GM19239 (cell line): ENCODE measurements at places on chromosomes 12 and 14.

DNA sequence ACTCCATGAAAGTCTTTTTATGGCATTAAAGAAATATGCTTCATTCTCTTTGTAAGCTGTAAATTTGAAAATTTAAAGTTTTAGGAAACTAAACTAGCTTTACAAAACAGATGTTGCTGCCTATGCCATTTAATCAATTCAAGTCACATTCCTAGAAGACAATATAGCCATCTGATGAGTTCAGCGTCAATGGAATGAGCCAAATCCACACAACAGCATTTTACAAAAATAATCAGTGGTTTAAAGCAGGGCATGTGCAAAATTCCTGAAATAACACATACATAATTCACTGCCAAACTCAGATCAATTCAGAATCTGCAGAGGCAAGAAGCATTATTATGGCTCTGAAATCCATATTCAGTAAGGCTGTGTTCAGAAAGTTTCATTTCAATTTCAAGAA lies 75.6 kb downstream of the MED13L start:
- DNase-seq = no peak

- DNase-seq = no peak
Observed at GRCh38 chr14:76104802-76105355, 46.8 kb upstream of the GPATCH2L start.

GRCh38 chr12:92288561-92288960 lies 142.9 kb upstream of the BTG1 start:
- no peak for DNase-seq

DNA sequence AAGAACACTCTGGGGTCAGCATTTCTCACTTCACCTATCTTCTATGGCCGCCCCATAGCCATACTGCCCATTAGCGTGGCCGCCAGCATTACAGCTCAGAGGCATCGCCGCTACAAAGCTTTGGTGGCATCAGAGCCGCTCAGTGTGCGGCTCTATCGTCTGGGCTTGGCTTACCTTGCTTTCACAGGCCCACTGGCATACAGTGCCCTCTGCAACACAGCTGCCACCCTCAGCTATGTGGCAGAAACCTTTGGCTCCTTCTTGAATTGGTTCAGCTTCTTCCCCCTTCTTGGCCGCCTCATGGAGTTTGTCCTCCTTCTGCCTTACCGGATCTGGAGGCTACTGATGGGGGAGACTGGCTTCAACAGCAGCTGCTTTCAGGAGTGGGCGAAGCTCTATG lies 2.6 kb downstream of the DNAJC22 start:
- no peak for DNase-seq

GRCh38 chr14:65958664-65959562 lies 527.3 kb upstream of the CCDC196 start:
- DNase-seq = no peak

GRCh38 chr14:79246173-79246572 lies 965.1 kb downstream of the DIO2 start:
- no peak for DNase-seq

- DNase-seq = no peak
Observed at GRCh38 chr12:95318071-95318545, 100.5 kb downstream of the VEZT start.

DNA sequence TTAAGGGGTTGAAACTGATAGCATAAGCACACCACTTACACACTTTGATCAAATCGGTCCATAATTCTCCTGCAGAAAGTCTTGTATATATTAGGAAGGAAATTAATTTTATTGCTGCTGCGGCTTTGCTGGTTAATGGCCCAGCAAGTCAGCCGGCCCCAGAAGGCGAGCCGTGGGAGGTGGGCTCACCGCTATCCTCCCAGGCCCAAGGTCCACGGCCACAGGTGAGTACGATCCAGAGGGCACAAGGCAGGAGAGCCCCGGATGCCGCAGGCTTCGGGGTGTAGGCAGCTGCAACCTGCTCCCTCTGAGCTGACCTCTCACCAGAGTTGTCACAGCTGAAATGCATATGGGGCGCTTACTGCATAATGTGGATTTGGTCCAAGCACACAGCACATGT lies 165.7 kb downstream of the TBX5 start:
- DNase-seq = no peak

GRCh38 chr14:104528496-104528895 lies 51.1 kb upstream of the C14orf180 start:
- DNase-seq = no peak

GRCh38 chr14:105192866-105193731 lies 12.0 kb upstream of the NUDT14 start:
- no peak for DNase-seq

- DNase-seq = no peak
Observed at GRCh38 chr12:76863005-76863670, 15.7 kb downstream of the CSRP2 start.

DNA sequence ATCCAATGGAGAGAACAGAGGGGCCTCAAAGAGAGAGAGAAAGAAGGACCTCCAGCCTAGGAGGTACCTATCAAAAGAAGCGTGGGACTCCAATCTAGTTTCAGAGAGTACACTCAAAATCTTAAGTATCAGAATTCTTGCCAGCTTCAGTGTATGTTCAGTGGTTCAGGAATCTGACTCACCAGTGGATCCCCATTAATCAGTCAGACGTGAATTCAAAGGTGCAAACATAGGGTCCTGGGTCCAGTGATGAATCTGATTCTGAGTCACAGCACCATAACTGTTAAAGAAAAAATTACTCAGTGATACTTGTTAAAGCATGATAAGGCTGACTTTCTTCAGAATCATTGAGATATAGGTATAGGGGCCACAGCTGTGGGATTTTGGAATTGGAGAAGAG lies 33.2 kb downstream of the ETNK1 start:
- no peak for DNase-seq

GRCh38 chr12:79217306-79217705 lies 352.7 kb downstream of the SYT1 start:
- no peak for DNase-seq

GRCh38 chr12:87678453-87678852 lies 350.7 kb downstream of the C12orf50 start:
- DNase-seq = no peak

GRCh38 chr12:93415723-93416464 lies 25.9 kb downstream of the UBE2N start:
- DNase-seq = no peak

- DNase-seq = peak; percentile 93
Observed at GRCh38 chr12:546920-547845, 87.4 kb downstream of the B4GALNT3 start.

DNA sequence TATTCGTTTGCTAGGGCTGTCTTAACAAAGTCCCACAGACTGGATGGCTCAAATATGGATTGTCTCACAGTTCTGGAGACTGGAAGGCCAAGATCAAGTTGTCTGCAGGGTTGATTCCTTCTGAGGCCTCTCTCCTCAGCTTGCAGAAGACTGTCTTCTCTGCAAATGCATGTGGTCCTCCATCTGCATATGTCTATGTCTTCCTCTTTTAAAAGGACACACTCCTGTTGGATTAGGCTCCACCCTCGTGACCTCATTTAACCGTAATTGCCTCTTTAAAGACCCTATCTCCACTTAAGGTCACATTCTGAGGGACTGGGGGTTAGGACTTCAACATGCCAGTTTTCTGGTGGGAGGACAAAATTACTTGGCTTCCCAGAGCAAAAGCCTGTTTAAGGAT lies 123.3 kb downstream of the SLC38A6 start:
- DNase-seq = no peak

- no peak for DNase-seq
Observed at GRCh38 chr14:90846511-90846910, 30.3 kb upstream of the TTC7B start.

DNA sequence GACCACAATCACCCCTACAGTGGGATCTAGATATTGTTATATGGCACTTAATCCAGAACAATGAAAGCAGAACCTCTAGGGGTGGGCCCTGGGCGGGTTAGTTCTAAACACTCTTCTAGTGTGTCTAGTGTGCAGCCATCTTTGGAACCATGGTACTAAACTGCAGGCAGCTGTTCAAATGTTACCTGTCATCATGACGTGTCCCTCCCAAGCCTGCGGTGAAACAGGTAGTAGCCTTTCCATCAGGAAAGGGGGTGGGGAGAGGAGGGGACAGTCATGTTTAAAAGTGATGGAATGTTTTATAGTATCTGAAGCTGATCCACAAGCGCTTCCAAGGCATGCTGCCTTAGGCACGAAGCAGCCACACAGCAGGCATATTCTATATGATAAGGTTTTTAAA lies 122.6 kb upstream of the SLC35F4 start:
- no peak for DNase-seq

- DNase-seq = no peak
Observed at GRCh38 chr14:104746934-104747481, 5.9 kb upstream of the SIVA1 start.

DNA sequence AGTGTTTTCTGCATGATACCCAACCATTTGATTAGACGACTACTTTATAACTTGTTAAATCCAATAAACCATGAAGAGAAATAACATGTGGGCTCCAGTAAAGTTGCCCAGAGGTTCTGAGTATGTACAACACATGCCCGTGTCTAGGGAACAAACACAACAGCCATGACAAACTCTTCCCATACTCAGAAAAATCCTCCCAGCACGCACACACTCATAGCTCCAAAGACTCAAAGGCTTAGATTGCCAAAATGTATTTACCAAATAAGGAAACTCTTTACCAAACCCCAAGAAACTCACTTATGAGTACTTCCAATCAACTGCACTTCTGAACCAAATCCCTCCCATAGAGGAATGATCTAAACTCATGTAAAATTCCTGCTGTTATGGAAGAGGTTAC lies 17.3 kb downstream of the SART3 start:
- DNase-seq = no peak

DNA sequence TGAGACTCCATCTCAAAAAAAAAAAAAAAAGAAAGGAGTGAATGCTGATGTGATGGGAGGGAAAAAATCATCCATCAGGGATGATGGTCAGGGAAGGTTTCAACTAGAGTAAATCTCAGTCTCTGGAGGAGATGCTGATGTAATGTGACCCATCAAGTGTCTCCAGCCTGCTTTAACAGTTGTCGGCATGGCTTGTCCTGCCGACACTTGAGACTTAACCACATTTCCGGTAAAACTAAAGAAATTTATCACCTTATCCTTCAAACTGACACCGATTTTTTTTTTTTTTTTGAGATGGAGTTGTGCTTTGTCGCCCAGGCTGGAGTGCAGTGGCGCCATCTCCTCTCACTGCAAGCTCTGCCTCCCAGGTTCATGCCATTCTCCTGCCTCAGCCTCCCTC lies 21.5 kb upstream of the ANAPC5 start:
- DNase-seq = no peak

DNA sequence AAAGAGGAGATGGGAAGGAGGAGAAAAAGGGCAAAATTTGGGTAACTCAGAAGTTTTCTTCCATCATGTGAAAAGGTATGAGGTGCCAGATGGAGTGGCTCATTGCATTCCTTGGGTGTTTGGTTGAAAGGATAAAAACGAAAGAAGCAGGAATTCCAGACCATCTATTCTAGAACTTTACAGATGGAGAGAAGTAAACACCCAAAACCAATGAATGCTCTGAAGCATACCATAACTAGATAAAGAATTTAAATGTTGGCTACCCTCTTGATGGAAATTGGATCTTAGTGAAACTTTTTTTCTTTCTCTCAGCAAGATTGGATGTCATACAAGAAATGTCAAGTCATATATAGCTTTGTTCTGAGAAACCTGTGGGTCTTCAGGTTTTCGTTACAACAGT lies 175.6 kb upstream of the FAR2 start:
- DNase-seq = no peak

DNA sequence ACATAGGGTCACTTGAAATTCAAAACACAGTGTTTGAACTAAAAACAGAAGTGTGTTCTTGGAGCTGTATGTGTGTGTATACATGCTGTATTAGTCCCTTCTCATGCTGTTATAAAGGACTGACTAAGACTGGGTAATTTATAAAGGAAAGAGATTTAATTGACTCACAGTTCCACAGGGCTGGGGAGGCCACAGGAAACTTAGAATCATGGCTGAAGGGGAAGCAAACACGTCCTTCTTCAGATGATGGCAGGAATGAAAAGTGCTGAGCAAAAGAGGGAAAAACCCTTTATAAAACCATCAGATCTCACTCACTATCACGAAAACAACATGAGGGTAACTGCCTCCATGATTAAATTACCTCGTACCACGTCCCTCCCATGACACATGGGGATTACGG lies 224.1 kb downstream of the BCAT1 start:
- no peak for DNase-seq

GRCh38 chr14:104284636-104285507 lies 146.5 kb downstream of the KIF26A start:
- no peak for DNase-seq

GRCh38 chr14:105863296-105864108 lies 337.1 kb downstream of the TMEM121 start:
- no peak for DNase-seq

- peak; percentile 2 for DNase-seq
Observed at GRCh38 chr12:103382736-103383346, 112.9 kb downstream of the C12orf42 start.

DNA sequence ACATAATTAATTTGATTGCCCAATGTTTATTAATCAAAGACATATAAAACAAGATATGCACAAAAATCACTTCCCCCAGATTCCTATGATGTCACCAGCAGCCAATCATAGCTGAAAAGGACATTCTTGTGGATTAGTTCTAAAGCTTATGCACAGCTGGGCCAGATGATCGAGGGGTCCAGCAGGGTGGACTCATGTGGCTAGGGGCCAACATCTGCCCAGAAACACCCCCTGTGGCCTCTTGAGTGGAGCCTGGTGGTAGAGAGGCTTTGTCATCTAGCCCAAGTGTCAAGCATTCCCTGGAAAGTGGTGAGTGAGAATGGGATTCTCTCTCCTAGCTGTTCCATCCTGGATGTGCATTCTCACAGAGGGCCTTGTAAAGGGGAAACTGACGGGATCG lies 590.0 kb downstream of the BCL11B start:
- DNase-seq = no peak

DNA sequence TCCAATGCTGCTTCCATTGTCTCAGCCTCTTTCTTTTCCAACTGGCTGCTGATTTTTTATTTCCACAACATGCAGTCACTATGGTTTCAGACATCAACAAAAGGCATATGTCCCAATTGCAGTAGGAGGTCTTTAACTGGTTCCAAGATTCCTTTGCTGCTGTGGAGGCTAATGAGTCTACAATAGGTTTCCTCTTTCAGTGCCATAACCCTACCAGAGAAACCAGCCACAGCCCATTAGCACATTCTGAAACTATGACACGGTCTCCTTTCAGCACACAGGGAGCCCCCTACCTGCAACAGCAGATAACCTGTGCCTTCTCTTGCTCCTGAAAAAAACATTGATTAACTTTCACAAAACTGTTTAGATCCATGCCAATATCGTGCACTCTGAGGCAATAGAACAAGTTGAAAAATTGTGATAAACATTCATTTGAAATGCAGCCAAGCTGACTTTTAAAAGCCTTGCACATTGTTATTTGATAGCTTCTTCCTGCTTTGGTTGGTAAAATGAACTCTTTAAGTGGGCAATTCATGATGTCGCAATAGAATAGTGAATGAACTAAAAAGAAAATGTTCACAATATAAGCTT lies 32.4 kb downstream of the PLEKHG7 start:
- DNase-seq = no peak

GRCh38 chr12:78018171-78018910 lies 187.6 kb downstream of the NAV3 start:
- DNase-seq = no peak

DNA sequence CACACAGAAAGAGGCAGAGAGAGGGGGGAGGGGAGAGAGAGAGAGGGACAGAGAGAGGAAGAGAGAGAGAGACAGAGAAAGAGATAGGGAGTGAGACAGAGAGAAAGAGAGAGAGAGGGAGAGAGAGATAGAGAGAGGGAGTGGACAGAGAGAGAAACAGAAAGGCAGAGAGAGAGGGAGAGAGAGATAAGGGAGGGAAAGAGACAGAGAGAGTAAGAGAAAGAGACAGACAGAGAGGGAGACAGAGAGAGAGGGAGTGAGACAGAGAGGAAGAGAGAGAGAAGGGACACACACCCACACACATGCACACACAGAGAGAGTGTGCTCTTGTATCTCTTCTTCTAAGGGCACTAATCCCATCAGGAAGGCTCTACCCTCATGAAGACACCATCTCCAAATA lies 103.2 kb upstream of the ESRRB start:
- DNase-seq = no peak
